ENCODE measurements at places on chromosomes 1 and 21.

DNA sequence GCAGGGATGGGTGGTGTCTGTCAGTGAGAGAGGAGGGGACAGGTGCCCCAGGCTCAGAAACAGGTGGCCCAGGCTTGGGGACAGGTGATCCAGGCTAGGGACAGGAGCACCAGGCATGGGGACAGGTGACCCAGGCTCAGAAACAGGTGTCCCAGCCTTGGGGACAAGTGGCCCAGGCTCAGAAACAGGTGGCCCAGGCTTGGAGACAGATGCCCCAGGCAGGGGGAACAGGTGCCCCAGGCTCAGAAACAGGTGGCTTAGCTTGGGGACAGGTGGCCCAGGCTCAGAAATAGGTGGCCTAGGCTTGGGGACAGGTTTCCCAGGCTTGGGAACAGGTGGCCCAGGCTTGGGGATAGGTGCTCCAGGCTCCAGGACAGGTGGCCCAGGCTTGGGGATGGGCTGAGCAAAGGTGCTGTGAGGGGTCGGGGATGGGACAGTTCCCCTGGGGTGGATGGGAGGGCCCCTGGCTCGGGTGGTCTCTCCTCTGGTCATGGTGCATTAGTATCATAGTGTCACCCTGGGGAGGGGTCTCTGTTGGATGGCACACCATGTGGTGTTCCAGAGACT lies 87.7 kb upstream of the C1orf174 start:
- DNase-seq = no peak

DNA sequence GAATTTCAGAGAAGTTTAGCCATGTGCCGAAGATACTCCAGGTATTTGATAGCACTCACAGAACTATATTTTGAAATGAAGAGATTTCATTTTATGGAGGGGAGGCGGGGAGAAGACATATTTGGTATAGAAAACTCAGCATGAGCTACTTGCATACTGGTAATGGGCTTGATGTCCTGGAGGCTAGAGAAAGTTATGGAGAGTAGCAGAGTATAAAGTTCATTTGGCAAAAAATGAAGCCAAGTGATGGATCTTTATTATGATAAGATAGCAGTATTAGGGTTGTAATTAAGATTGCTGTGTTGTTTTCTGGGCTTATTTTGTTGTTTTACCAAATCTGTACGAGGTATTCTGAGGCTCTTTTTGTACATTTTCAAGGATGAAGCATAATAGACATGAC lies 72.0 kb downstream of the RPS6KC1 start:
- DNase-seq = no peak

DNA sequence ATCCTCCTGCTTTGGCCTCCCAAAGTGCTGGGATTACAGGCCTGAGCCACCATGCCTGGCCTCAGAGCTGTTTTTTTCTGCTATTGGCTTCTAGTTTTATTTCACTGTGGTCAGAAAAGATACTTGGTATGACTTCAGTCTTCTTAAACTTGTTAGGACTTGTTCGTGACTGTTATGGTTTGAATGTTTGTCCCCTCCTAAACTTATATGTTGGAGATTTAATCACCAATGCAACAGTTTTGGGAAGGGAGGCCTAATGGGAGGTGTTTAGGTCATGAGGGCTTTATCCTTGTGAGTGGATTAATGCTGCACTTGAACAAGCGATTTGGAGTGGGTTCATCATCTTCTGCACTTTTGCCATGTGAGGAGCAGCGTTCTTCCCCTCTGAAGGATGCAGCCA lies 24.5 kb upstream of the SOD1 start:
- DNase-seq = no peak

DNA sequence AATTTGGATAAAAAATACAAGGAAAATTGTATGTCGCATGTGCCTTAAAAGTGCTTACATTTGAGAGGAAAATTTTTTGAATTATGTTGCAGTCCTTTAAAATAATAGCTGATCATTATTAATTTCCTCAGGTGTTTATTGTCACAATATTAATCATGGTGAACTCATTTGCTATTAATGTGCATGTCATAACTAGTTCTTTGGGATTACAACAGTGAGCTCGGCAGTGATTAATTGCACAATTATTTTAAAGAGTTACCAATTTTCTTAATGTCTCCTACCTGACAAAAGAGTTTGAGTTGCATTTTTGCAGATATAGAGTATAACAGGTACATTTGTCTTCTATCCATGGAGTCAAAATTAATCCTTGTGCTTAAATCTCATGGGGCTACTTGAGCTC lies 854.3 kb downstream of the BRINP3 start:
- DNase-seq = no peak

DNA sequence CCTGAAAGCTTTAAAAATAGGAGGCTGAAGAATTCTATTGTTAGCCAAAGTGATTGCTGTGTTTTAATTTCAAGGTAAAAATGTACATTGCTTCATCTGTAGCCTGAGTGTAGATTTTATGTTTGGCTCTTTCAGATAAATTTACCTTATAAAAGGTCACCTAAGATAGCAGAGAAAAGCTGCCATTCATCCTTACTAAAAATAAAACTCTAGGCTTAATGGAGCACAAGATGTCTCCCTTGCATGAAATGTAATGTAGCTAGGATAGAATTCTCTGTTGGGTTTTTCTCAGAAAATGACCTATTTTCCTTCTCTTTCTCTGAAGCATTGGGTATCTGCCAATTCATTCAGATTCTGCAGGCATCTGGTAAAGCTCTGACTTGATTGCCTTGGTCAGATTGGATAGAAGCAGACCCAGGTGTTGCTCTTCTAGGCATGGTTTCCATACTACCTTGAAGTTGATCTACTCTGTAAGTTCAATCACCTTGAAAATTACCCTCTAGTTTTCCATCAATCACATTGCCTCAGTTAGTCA lies 176.6 kb upstream of the GORAB start:
- DNase-seq = no peak

DNA sequence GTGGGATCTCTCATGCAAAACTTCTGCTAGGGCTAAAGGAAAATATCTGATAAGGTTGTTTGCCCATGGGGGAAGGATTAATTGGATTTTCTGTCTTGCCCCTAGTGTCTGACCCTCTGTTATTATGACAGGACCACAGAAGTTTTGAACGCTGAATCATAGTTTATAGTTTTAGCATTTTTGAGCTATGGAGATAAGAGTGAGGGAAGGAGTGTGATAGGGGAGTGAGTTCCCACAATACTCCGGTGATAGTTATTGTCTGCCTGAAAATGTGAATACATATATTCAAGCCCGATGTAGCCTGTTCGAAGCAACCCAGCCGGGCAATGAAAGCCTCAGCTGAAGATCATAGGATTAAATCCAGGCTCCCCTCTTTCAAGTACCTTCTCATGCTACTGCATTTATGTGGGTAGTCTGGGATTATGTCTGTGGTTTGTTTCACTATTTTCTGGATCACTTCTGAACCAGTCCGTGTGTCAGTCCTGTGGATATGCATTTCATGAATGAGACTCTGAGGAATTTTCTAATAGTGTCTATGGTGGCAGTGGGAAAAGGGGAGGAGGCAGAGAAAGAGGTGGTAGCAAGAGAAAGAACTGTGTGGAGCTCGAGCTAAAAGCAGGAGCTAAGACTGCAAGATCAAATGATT lies 258.7 kb downstream of the DISC1 start:
- DNase-seq = no peak

- no peak for DNase-seq
These were observed 4.1 kb downstream of the ZC3H12A start for GRCh38 chr1:37478451-37478881.

DNA sequence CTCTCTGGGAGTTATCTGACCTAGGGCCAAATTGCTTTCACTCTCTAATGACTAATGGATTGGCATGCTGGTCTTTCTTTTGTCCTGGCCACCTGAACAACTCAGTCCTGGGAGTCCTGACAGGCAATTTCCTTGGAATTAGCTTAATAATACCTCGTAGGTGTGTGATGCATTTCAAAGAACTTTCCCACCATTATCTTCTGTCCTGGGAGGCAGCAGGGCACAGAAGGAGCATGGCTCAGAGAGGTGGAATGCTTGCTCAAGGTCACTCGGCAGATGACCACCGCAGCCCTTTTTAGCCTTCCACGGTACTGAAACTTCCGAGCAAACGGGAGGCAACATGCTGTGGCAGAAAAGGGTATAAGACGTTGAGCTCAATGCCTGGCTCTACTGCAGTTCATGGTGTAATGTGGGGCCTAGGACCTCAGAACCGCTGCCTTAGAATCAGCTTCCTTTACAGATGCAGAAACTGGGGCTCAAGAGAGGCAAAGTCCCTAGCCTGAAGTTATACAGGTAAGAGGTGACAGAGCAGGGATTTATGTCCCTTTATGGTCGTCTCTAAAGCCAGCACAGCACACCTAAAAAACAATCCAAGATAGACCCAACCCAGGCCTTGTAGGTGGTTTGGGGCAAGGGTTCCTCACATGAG lies 3.2 kb downstream of the ID3 start:
- DNase-seq = no peak

DNA sequence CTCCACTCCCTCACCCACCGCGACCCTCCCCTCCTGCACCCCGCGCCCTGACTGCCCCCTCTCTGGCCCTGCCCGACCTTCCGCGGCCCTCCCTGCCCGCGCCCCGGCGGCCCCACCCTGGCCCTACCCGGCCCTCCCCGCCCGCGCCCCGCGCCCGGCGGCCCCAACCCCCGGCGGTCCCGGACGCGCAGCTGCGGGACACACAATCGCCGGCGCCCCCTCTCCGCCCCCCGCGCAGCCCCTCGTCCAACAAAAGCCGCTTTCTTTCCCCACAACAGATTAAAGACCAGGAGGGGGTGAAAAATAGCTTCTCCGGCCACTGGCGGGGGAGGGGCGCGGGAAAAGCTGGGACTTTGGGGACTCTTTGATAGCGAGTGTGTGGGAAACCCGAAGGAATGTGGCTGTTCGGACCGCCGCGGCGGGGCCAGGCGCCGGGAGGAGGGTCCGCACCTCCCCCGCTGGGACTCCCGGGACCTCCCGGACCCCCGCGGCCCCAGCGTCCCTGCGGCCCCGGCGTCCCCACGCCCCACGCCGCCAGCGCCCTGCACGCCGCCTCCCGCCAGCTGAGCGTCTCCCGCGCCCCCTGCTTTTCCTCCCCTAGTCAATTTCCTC lies 8.8 kb upstream of the ID3 start:
- DNase-seq = no peak
